ENCODE measurements at places on chromosomes 1 and 21. TPM values are rescaled to one million over a fixed set of nuclear protein-coding genes. Genes with fewer than 3 reads are reported as not detected.

- no peak for DNase-seq
Measured at GRCh38 chr1:30329263-30329753, 394.1 kb downstream of the MATN1 start.

DNA sequence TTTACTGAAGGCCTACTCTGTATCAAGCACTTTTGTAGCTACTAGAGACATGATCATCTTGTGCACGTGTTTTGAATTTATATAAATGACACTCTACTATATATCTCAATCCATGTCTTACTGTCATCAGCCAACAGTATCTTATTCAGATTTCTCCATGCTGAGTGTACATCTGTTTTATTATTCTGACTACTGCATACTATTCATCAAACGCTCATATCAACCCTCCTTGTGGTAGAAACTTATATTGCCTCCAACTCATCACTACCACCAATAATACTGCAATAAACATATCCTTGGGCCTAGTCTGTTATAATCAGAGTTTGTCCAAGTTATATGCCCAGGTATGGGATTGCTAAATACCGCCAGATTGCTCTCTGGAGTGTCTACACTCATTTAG lies 81.6 kb upstream of the IRF2BP2 start:
- no peak for DNase-seq

CCDC27 gene
- not detected for total RNA-seq

TCP10L gene
- total RNA-seq, result not detected

DNA sequence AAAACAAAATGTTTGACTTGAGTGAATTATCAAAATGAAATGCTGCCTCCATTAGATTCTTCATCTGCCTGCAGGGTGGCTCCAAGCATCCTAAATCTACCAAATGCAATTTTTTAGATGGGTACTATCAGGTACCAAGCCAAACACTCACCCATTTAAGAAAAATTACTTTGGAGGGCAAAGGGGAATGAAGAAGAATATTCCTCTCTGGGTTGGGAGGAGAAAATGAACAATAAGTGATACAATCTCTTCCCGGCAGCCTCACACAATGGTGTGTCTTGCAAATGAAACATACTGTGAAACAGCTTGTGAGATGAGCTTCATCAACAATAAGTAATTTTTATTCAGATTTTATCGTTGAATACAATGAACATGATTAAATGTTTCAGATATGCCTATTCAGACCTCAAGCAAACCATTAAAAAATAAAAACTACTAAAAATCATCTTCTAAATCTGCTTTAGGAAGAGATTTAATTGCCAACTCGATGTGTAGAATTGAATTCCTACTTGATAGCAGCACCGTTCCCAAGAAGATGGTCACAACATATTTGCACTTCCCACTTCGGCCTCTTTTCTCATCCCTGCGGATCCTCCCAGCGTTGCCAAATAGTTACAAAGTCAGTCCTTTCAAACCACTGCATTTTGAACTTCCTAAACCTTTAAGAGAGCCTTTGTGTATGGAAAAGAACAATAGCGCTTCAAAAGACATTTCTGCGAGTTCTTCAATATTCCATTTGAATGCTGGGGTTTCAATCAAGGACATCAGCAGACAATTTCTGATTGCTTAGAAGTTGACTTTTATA lies 2.7 kb downstream of the DAB1 start:
- no peak for DNase-seq

GRCh38 chr1:227951624-227952373 lies 4.1 kb upstream of the WNT9A start:
- no peak for DNase-seq

All from Calu3 (cell line).